ENCODE measurements at places on chromosomes 4 and X. TPM values are rescaled to one million over a fixed set of nuclear protein-coding genes. Genes with fewer than 3 reads are reported as not detected.

Gene SLC26A1
- total RNA-seq: 0.52 TPM

Gene SORCS2
- total RNA-seq: 6.6 TPM

Gene PPP1R3F
- 17.8 TPM for total RNA-seq

Gene CTAG1B
- total RNA-seq: not detected

Gene SRPK3
- 1.5 TPM for total RNA-seq

Gene ITIH6
- total RNA-seq: not detected

Gene CD38
- total RNA-seq: not detected

Gene ADAM29
- total RNA-seq: not detected

Gene CFAP299
- not detected for total RNA-seq
